ENCODE measurements at places on chromosomes 1 and 21.
A peak's percentile ranks its signal among the peaks of the same experiment; 100 is the strongest.

- DNase-seq: no peak
Measured at GRCh38 chr1:71157151-71157550, 76.3 kb upstream of the ZRANB2 start.

GRCh38 chr1:89633248-89633799 lies 404 bp downstream of the LRRC8C start:
- DNase-seq: peak; percentile 55

GRCh38 chr1:213996320-213997037 lies 8.7 kb downstream of the PROX1 start:
- no peak for DNase-seq

GRCh38 chr1:3069491-3070308 lies 697 bp downstream of the PRDM16 start:
- no peak for DNase-seq

GRCh38 chr1:21534674-21535378 lies 25.6 kb downstream of the ALPL start:
- peak; percentile 54 for DNase-seq

- DNase-seq: no peak
Measured at GRCh38 chr1:223245411-223245810, 102.4 kb upstream of the TLR5 start.

- DNase-seq: no peak
Measured at GRCh38 chr1:58158506-58159433, 387.8 kb downstream of the OMA1 start.

- no peak for DNase-seq
Measured at GRCh38 chr21:45862543-45863207, 118.9 kb upstream of the COL6A1 start.

DNA sequence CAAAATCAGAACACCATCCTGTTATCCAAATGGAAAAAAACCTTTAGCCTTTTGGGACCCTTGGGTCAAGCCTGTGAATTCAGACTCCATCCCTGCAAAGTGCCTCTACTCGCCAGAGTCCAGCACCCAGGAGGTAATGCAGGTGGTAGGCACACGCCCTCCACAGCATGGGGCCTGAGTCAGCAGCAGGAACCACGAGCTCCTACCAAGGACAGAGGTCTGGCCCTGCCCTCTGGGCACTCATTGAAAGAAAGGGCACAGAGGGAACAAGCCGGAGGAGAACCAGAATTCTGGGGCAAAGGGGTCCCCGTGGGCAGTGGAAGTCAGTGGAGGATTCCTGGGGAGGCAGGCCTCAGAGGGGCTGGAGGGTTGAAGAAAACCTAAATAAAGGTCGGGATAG lies 438.1 kb downstream of the NPHP4 start:
- DNase-seq: no peak

DNA sequence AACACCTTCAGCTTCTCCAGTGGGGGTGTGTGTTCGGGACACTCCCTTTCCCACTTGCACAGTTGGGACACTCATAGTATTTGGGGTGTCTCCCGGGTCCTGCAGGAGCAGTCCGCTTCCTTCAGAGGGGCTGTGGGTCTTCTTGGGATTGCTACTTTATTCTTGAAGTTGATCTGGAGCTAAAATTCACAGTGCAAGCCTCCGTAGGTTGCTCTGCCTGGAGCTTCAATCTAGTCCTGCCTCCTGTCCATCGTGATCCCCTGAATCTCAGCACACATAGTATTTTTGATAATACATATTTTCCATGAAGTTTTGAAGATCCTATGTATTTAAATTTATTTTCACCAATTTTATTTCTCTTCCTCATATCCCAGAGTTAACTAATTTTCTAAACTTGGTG lies 902.1 kb downstream of the LTN1 start:
- DNase-seq: no peak

GRCh38 chr1:203081465-203082230 lies 4.2 kb downstream of the MYOG start:
- no peak for DNase-seq

- DNase-seq: no peak
Measured at GRCh38 chr1:94555091-94555490, 13.5 kb upstream of the F3 start.

- no peak for DNase-seq
Measured at GRCh38 chr1:60978421-60979357, 103.7 kb upstream of the NFIA start.

DNA sequence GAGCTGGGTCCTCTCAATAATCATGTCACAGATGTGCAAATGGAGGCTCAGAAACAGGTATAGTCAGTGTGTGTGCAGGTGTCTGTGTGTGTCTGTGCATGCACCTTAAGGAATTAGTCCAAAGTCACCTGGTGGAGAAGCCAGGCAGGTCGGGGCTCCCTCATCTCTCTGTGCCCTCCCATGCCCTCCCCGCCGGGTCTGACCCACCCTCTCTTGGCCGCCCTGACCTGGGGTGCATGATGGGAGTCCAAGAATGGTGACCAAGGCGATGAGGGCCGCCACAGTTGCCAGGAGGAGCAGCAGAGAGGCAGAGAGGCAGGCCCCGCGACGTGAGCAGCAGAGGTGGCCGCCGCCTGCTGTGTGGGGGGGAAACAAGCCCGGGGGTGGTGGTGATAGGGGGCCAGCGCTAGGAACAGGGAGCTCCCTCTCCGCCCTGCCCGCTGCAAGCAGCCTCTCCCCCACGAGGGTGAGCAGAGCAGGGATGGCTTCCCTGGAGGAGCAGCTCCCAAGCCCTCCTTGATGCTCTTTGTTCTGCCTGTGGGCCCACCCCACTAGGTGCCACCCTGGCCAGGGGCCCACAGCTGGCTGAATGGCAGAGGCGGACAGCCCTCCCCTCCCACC lies 3.9 kb downstream of the LDLRAD1 start:
- no peak for DNase-seq

GRCh38 chr21:34845521-34846451 lies 177.0 kb downstream of the CLIC6 start:
- DNase-seq: no peak

DNA sequence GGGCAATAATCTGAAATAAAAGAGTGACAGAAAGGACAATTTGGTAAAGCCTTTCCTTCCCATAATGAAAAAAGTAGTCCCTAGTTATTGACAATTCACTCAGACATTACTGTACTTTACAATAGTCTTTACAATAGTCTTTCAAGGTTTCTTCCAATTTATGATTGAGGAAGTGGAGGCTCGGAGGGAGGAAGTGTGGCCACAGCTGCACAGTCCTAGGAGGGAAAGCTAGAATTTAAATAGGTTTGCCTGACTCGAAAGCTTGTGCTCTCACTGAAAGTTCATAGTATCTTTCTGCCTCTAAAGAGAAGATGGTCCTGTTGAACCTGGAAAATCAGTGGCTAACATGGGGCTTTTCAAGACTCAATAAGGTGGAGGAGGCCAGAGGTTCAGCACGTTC lies 203.2 kb downstream of the SDCCAG8 start:
- DNase-seq: no peak

GRCh38 chr1:30320581-30320890 lies 402.8 kb downstream of the MATN1 start:
- DNase-seq: no peak

DNA sequence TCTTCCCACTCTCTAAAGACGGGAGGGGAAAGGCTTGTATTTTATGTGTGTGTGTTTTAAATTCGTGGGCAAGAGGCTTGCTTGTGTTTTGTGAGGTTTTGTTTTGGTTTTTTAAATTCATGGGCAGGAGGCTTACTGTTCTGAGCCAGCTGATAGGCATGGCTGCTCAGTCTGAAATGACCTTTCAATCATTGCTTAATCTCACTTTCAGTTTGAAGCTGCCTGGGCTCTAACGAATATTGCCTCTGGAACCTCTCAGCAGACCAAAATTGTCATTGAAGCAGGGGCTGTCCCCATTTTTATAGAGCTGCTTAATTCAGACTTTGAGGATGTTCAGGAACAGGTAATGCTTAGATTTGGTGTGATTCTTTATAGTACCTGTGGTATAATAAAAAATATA lies 20.3 kb upstream of the TXLNA start:
- DNase-seq: no peak

DNA sequence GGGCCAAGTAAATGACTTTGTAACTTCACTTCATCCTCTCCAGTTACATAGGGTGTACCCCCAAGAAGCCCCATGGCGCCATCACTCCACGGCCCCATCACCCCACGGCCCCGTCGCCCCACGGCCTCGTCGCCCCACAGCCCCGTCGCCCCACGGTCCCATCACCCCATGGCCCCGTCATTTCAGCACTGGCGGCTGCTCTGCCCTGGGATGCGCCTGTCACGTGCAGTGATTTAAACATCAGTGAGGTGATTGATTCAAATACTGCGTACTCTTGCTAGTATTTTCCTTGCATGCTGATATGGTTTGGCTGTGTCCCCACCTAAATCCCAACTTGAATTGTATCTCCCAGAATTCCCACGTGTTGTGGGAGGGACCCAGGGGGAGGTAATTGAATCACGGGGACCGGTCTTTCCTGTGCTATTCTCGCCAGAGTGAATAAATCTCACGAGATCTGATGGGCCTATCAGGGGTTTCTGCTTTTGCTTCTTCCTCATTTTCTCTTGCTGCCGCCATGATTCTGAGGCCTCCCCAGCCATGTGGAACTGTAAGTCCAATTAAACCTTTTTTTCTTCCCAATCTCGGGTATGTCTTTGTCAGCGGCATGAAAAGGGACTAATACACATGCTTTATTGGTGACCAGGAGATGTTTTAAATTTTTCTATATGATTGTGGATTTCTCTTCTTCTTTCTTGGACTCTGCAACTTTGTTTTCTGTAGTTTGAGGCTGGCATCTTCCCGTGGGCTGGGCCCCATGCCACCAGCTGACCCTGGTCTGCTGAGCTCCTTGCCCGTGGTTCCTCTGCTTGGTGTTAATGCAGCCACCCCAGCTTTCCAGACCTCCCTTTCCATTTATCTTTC lies 50.1 kb upstream of the PCBP3 start:
- DNase-seq: no peak

GRCh38 chr1:226486161-226486560 lies 62.4 kb upstream of the STUM start:
- no peak for DNase-seq

DNA sequence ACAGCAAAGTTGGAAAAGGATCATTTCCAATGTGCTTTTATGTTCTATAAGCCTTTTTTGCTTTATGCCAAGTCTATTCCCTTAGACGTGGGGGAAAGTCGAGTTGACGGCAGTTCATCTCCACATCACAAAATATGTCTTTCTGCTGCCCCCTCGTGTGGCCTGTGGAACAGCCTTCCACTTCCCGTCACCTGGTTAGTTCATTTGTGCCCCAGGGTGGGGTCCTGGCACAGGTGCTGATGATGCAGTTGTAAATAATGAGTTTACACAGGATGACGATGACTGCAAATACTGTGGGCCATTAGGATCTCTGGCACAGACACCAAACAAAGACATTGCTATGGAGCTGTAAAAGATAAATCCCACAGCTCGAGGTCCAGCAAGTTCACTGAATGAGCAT lies 10.0 kb upstream of the OTUD3 start:
- DNase-seq: no peak

GRCh38 chr1:116232989-116233514 lies 121.9 kb downstream of the MAB21L3 start:
- no peak for DNase-seq

DNA sequence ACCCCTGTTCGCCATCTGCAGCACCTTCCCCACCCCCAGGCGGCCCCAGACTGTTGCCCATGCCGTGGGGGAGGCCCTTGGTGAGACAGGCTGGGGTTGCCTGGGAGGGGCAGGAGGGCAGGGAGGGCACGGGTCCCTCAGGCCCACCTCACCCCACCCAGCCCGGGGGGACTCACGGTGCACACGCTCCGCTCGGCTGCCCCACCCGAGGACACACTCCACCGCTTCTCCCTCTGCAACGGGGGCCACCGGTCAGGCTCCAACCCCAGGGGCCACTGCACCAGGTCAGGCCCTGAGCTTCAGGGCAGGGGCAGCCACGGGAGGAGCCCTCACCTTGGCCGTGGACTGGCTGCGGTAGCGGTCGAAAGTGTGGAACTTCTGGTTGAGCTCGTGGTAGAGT lies 24.0 kb upstream of the COL16A1 start:
- DNase-seq: no peak

- no peak for DNase-seq
Measured at GRCh38 chr1:27883536-27883935, 11.2 kb downstream of the THEMIS2 start.

GRCh38 chr1:145707183-145707867 lies at the start of gene PDZK1:
Gene PDZK1 (minus strand): TSS chr1:145707368. CDS start chr1:145688021, 19,347 bp downstream.
- DNase-seq: no peak

- no peak for DNase-seq
Measured at GRCh38 chr1:4690951-4691675, 36.7 kb downstream of the AJAP1 start.

- DNase-seq: no peak
Measured at GRCh38 chr1:204465546-204466415, 28.8 kb downstream of the PIK3C2B start.

GRCh38 chr1:115227346-115228082 lies 110.5 kb downstream of the NGF start:
- DNase-seq: no peak

DNA sequence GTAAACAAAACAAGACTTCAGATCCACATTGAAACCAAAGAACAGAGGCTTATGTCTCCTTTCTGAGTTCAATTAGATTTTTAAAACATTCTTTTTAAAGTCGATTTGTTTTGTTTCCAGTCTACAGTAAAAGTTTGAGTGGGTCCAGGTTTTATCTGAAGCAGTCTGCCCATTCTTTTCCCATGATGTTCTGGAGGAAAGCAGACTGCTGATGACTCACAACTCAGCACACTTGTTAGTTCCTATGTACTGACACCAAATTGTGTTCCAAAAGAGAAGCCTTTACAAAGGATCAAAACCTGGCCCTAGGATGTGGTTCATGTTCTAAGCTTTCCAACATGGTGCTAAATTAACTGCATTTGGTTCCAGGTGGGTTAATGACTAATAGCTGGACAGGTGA lies 11.4 kb upstream of the CCN1 start:
- DNase-seq: no peak

GRCh38 chr1:171038284-171038683 lies 52.4 kb upstream of the FMO3 start:
- DNase-seq: no peak

DNA sequence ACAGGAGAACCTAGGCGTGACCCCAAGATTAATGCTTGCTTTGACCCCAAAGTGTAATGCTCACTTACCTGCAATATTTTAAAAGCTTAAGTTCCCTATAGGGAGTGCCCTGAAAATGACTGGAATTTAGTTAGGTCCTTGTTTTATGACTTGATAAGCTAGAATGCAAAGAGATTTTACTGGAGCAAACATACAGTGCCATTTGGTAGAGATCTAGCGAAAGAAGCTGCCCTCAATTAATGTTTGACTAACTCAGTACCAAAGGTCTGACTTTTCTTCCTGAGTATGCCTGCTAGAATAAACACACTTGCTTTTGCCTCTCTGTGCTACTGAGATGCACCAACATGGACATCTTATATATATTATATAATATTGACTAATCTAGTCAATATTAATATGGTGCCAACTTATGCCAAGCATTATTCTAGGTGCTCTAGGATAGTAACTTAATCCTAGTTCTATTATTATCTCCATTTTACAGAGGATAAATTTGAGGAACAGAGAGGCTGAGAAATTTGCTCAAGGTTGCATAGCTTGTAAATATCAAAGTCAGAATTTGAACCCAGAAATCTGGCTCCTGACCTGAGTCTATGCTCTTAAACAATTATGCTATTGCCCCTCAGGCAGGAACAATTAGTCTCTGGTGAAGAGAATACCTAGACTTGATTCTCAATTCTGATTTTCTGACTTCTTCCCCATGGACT lies 18.2 kb downstream of the S100A10 start:
- DNase-seq: no peak

- no peak for DNase-seq
Measured at GRCh38 chr1:155192346-155193274, 15.1 kb downstream of the THBS3 start.

- DNase-seq: no peak
Measured at GRCh38 chr1:87588495-87588894, 259.8 kb downstream of the LMO4 start.

GRCh38 chr1:181656491-181656890 lies 173.2 kb downstream of the CACNA1E start:
- no peak for DNase-seq

- no peak for DNase-seq
Measured at GRCh38 chr1:41509270-41509671, 24.8 kb upstream of the EDN2 start.
